ENCODE measurements at places on chromosomes 3 and 15. TPM values are rescaled to one million over a fixed set of nuclear protein-coding genes. Genes with fewer than 3 reads are reported as not detected.

The HTR3E gene
- total RNA-seq, result not detected

The CAMKV gene
- 46.8 TPM for total RNA-seq

The TRH gene
- total RNA-seq, result 0.59 TPM

The SLC28A1 gene
- not detected for total RNA-seq

DNA sequence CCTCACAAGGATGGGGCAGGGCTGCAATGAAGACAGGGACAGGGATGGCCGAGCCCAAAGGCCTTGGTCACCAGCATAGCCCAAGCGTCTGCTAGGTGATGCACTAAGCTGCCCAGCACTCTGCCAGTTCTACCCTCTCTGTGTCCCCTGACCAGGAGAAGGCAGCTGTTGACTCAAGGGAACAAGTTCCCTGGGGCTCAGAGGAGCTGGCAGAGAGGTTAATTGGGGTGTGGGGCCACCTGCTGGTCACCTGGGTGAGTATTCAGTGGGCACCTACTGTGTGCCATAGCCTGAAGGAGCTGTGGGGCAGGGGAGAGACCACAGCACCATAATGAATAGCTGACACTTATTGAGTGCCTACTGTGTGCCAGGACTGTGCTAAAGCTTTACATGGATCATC is 22.0 kb upstream of the DOCK3 start:
- DNase-seq, result peak; percentile 76

- DNase-seq, result no peak
These were observed 12.8 kb downstream of the CLDN1 start for GRCh38 chr3:190309414-190309813.

DNA sequence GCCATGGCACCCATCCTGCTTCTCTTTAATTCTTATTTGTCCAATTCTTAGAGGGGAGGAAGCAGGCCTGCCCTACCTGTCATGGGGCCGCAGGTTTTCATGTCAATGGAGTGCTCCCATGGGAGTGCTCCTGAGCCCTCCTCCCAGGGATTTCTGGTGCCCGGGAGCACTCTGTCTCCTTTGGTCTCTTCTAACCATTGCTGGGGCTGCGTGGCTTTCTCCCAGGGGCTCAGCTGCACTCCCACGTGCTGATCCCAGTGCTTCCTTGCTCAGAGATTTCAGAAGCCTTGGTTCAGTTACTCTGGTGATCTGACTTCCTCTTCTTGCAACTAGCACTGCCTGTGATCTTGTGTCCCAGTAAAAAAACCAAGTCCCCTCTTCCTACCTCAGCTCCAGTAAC is 68.0 kb upstream of the ARL8B start:
- DNase-seq, result no peak

GRCh38 chr3:24258727-24259600 is 235.7 kb downstream of the THRB start:
- DNase-seq, result no peak

DNA sequence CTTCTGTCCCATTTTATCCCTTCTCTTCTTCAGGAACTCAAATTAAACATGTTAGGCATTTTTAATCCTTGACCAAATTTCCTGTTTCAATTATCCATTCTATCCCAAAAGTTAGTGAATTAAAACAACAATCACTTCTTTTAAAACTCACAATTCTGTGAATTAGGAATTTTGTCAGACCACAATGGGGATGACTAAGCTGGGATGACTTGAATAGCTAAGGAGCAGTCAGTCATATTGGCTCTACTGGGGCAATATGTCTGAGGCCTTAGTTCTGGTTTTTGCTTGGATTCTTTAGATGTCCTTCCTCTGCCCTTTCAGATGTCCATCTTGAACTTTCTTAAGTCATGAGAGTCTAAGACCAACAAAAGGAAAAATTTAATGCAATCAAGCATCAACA is 178.2 kb upstream of the TGFBR2 start:
- DNase-seq, result no peak

DNA sequence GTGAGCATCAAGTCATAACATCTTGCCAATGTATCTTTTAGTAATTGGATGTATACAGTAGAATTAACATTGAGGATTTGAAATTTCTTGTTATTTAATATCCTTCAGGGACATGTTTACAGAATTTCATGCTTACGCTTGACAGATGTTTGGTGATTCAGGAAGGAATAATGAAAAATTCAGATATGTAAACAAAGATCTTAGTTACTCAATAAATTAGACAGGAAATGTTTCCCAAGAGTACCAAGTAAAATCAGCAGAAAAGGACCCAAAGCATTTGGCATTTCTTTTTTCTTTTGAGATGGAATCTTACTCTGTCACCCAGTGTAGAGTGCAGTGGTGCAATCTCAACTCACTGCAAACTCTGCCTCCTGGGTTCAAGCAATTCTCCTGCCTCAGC is 4.7 kb upstream of the COL6A5 start:
- no peak for DNase-seq

Measured in H7 (cell line).